ENCODE measurements at places on chromosomes 16 and 17. TPM values are rescaled to one million over a fixed set of nuclear protein-coding genes. Genes with fewer than 3 reads are reported as not detected.

Gene SPATA32
- polyA plus RNA-seq: not detected

Gene CTRL
- 0.14 TPM for polyA plus RNA-seq

DNA sequence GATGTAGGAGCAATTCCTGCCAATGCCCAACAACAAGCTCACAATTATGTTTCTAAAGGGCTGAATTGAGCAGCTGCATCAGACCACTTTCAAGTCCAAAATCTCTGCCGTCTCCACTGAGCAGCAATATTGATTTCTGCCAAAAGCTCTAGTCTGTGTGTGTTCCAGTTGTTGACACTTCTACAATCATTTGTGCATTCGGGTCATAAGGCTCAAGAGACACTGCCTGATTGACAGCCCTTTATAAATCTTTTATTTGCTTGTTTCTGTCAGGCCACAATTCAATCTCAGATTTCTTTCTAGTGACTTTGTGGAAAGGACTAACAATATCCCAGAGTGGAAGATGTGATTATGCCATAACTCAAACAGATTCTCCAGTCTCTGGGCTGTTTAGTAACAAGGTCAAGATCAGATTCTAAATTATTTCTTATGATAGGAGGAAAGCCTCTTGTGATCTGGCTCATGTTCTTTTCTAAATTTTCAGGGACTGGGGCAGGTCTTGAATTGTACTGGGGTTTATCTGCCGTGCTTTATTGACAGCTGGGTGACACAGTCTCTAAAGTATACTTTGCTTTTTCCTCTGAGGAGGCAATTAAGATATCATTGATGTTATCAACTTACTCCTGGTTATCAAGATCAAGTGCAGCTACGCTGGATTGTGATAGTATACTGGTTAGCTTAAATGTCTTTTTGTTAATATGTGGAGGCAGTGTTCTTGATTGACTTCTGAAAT is 377.1 kb downstream of the CNTNAP4 start:
- DNase-seq: no peak

- DNase-seq: no peak
Observed at GRCh38 chr17:66995944-66996343, 31.4 kb downstream of the CACNG4 start.

DNA sequence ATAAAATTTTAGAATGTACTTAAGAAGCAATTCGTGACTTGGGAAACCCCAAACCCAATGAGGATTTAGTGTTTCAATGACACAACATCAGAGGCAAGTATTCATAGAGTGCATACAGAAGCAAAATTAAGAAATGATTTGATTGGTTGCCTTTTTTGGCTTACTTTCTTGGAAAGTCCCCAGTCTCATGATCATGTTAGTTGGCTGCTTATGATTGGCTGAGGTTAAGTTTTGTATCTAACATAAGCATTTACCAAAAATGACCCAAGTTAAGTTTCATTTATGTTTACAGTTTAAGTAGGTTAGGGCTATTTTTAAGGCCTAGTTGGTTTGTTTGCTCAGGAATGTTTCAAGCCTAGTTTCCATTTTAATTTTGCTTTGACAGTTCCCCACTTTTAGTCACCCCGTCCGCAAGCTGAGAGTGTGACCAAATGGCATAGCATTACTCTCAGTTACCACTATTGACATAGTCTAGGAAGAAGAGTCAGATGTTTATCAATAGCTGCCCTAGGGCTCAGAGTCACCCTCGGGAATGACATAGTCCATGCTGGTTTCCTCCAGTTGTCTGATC is 36.2 kb downstream of the DGKE start:
- no peak for DNase-seq

- DNase-seq: no peak
Observed at GRCh38 chr16:25013751-25014499, 1.2 kb downstream of the ARHGAP17 start.

DNA sequence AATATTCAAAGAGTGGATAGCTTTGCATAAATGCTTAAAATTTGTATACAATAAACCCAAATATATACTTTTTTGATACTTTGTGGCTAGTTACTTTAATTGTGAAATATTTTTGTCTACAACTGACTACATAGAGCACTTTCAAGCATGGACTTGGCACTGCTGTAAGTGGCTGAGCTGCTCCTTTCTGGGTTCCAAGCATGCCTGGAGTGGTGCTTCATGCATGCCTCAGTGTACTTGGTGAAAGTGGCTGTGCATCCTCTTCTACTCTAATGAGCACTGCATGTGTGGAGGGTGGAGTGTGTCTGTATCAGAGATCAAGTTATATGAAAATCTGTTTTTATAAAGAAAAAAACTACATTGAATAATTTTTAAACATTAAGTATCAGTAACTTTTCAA is 94.1 kb downstream of the OMG start:
- no peak for DNase-seq

GRCh38 chr16:11396241-11397048 is 51.2 kb downstream of the RMI2 start:
- DNase-seq: peak; percentile 27

Gene KRTAP17-1
- not detected for polyA plus RNA-seq

GRCh38 chr17:7497228-7497627 is 13.1 kb downstream of the POLR2A start:
- no peak for DNase-seq

Gene GLIS2
- 2.9 TPM for polyA plus RNA-seq
